ENCODE measurements at places on chromosomes 6 and 20.

DNA sequence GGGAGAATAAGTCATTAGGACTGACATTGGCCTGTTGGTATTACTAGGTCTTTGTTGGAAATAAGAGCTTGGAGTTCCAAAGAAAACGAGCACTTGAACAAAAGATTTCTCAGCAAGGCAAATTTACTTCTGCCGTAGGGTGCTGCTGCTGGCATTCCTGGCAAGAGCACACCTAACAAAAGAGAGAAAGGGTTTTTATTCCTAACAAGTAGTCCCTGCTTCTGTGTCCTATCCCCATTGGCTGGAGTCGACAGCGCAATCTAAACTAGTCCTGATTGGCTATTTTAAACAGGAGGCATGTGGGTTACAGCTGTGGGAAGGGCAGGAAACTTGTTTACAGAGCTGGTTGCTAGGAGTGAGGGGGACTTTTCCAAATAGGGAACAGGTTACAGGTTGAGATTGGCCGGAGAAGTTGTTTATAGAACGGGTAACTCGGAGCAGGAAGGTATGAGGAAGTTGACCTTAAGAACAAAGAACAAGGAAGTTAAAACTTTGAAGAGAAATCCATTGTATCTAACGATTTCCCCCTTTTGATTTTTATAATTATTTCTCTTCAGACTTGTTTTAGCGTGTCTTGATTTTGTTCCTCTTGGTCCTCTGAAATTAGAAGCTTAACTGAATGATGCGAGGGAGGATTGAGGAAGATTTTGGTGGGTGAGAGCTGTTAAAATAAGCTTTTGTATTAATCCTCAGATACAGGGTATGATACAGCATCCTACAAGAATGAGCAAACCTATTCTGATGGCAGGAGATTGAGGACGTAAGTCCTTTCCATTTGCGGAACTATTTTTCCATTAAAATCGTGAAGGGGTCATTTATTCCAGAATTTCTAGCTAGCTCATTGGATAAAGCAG is 3.4 kb upstream of the ZNFX1 start:
- no peak for DNase-seq

- DNase-seq = no peak
These were observed 37.4 kb downstream of the PRR18 start for GRCh38 chr6:166270706-166271375.

DNA sequence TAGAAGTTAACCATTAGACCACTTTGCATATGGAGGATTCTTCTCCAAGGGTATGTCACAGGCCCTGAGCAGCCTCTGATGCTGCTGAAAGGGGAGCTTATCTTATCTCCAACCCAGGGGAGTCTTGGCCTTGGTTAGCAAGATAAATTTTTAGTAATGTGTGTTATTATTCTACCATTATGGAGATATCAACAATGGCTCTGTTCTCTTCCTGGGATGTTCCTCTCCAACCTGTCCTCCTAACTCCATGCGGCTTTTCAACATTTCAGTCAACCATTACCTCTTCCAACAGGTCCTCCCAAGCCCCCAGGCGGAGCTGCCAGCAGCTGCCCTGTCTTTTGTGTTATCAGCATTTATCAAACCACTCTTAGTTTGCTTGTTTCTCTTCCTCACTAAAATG is 48.4 kb upstream of the FOXC1 start:
- DNase-seq = no peak

DNA sequence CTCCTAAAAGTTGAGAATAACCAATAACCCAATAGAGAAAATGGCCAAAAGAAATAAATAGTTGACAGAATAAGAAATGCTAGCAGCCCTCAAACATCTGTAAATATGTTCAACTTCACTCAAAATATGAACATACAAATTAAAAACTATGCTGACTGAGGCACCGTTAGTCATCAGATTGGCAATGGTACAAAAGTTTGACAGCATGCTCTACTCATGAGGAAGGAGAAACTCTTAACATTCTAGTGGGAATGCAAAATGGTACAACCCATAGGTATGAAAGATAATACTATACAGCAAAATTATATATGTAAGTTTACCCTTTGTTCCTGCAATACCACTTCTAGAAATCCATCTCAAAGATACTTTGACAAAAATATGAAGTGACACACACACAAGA is 1.6 kb upstream of the ZSCAN12 start:
- DNase-seq = no peak

- DNase-seq = no peak
These were observed 753.9 kb downstream of the COL12A1 start for GRCh38 chr6:74451953-74452352.

GRCh38 chr6:38517005-38517404 is 122.7 kb downstream of the BTBD9 start:
- DNase-seq = no peak

- DNase-seq = no peak
These were observed 118.6 kb upstream of the CCDC28A start for GRCh38 chr6:138654715-138655634.

- DNase-seq = no peak
These were observed 1.7 kb upstream of the FBXO5 start for GRCh38 chr6:152984513-152984872.

DNA sequence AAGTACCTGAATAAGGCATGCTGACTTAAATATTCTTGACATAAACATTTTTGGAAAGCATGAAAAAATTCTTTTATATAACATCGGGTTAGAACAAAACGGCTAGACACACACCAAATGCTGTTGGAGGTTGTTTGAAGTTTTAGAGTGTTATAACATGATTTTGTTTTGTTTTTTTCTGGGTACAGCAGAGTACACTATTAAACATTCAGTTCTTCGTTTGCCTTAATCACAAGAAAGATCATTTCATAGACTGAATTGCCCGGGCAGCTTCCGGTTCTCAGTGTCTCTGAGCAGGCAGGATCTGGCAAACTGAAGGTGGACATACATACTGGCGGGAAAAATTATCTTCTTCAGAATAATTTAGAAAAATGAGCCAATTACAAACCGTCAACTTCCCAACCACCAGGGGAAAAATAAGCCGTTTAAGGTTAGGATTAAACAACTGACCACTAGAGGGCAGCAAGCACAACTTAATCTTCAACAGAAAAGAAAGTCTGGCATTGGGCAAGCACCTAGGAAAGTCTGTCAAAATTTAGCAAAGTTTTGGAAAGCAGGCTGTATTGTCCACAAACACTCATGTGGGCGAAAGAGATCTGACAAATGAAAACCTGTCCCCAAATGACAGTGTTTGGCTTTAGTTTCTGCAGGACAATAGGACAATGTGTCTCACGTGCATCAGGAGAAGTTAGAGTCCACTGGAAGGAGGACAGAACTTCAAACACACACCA is 15.0 kb downstream of the ZNF217 start:
- DNase-seq = no peak

GRCh38 chr6:135498185-135498841 is 773 bp upstream of the AHI1 start:
- peak; percentile 89 for DNase-seq

DNA sequence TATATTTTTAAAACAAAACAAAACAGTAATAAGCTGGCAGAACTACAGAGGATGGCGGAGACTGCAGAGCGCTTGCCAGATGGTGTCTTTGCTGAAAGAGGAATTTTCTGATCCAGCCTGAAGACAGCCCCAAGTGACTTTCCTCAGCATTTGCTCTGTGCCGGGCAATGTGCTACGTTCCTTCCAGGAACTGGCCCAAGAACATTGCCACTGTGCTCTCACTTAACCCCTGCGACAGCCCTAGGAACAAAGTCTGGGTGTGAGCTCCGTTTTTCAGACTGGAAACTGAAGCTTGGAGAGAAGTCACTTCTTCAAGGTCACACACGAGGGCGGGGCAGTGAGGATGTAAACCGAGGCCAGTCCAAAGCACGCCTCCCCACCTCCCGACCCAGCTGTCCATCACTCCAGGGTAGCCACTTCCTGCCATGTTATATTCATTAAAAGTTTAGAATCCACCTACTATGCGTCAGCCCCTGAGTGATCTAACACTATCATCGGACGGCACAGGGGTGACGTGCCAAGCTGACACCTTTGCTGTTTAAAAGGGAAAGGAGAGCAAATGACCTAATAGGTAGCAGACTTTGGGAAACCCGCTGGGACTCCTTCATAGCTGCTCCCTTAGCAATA is 22.3 kb upstream of the BMP7 start:
- peak; percentile 49 for DNase-seq

- peak; percentile 33 for DNase-seq
These were observed 1.2 kb downstream of the IRF4 start for GRCh38 chr6:392441-393390.

DNA sequence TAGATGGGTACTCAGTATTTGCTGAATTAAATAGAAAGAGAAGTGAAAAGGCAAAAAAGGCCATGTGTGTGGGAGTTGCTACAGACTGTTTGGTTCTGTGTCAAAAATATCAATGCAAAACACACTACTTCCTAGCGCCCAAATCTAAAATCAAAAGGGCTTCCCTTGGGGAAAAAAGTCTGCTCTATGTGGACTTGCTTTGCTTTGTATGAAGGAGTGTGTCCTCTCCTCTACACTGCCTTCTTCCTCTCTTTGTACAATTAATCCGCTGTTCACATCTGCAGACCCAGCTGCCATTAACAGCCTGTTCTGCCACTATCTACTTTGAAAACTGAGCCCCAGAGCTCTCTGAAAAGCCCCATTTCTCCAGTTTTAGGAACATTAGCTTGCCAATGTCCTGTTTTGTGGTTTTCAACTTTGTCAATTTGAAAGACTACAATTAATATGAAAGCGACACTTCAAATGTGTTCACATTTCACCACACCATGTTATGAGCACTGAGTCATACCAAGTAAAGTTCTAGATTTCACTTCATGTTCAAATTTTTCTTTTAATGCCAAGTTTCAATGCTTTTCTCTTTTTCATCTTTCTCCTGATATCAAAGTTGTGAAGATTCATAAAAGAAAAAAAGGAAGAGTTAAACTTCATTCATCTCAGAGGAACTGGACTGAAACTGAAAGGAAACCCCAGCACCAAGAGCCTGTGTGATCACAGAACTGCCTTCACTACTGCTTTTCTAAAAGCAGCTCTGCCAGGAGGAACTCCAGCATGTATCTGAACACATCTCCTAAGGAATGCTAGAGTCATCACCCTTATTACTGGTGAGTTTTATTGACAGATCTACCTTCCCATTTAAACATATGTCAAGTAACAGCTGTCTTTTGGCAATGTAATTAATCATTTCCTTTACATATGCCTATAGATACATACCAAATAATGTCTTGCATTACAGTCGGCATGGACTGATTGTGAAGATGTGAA is 102.6 kb downstream of the KIF13A start:
- no peak for DNase-seq

DNA sequence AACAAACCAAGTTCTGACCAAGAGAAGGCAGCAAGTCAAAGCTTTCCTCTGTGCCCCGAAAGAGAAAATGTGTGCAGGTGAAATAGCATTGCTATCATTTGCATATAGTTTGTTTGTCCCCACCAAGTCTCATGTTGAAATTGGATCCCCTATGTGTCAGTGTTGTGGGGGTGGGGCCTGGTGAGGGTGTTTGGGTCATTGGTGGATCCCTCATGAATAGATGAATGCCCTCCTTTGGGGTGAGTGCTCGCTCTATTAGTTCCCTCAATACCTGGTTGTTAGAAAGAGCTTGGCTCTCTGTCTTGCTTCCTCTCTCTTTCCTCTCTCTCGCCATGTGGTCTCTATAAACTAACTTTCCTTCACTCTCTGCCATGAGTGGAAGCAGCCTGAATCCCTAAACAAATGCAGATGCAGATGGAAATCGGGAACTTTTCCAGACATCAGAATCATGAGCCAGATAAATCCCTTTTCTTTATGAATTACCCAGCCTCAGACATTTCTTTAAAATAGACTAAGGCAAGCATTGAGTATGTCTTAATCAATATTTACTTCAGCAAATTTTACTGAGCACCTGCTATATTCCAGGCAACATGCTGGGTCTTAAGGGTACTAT is 43.8 kb upstream of the SYNDIG1 start:
- no peak for DNase-seq

- no peak for DNase-seq
These were observed 718.9 kb upstream of the MAP3K7 start for GRCh38 chr6:91305755-91306154.

DNA sequence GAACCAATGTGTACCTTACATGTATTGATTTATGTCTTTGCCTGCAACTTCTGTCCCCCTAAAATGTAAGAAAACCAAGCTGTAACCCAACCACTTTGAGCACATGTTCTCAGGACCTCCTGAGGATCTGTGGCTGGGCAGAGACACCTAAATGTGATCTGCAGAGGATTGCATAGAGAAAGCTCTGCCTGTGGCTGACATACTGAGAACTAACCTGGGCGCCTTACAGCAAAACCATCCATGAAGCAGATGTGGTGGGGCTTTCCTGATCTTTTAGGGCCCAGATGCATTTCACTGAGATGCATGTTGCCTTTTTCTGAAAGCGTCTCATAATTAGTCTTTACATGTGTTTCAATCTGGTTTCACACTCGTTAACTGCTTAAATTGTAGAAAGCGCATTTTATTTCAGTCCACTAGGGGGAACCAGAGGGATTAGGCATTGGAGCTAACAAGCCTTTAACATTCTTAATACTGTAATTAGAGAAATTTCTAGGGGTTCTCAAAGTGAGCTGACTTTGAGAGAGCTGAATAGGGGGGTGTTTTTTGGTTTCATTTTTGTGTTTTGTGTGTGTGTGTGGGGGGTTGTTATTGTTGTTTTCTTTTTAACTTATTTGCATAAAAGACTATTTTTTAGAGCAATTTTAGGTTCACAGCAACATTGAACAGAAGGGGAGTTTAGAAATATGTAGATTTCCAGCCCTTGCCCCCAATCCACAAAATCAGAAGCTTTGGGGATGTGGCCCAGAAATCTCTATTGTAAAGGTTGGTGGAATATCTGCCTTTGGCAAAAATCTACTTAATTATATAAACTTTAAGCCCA is 50.9 kb upstream of the FAM184A start:
- no peak for DNase-seq

DNA sequence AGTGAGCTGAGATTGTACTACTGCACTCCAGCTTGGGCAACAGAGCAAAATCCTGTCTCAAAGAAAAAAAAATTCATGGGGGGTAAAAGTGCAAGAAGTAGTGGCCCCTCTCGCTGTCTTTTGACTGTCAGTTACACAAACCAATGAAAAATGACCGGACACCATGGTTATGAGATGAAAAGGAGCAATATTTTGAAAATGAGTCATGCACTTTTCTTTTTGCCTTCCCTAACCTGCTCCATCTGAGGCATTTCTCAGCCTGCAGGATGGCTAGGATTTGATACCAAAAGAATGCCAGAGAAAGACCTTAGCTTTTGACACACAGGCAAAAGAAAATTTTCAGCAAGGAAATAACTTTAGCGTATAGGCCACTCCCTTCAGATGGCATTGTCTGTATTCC is 181.7 kb upstream of the ARID1B start:
- no peak for DNase-seq
